ENCODE measurements at places on chromosomes 2 and 18. TPM values are rescaled to one million over a fixed set of nuclear protein-coding genes. Genes with fewer than 3 reads are reported as not detected.

DNA sequence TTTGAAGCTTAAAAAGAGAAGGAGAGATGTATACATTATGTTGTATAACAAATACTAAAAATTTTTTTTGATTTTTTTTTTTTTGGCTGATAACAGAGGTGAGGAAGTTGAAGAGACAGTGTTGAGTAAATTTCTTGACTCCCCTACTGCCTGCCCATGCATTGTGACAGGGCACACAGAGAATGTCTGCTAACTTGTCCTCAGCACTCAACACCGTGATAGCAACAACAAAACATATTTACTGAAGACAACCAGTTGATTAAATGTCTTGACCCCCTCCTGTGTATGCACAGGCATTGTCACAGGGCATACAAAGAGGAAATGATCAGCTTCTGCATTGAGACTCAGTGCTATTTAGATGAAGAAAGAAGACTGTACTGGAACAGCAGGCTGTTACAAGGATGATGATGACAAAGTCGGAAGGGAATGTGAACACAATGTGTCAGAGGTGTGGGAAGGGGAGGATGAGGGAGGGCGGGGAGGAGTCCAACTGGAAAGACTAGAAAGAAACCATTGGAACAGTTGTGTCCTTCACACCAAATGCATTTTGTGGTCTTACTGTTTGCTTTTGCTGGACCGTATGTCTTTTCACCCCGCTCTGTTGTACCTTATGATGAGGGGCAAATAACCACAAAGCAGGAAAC lies 89.5 kb downstream of the CERS6 start:
- peak; percentile 38 for DNase-seq

DNA sequence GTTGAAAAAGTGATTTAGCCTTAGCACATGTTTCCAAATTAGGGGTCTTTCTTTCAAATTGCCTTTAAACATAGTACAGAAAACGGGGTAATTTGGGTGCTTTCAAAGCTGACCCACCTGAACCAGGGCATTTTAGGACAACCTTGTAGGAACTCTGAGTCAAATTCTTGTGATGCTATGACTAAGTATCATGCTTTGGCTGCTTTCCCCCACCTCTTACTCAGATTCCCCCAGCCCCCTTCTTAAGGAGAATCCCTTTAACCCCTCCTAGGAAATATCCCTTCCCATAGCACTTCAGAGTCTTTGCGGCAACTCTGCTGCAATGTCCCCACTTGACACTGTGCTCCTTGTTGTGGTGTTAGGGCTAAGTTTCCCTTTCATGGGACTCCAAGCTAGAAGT lies 18.6 kb upstream of the KLF7 start:
- no peak for DNase-seq

- no peak for DNase-seq
Measured at GRCh38 chr2:95041060-95041823, 15.7 kb downstream of the MAL start.

GRCh38 chr18:67646890-67647289 lies 130.4 kb upstream of the DSEL start:
- no peak for DNase-seq

DNA sequence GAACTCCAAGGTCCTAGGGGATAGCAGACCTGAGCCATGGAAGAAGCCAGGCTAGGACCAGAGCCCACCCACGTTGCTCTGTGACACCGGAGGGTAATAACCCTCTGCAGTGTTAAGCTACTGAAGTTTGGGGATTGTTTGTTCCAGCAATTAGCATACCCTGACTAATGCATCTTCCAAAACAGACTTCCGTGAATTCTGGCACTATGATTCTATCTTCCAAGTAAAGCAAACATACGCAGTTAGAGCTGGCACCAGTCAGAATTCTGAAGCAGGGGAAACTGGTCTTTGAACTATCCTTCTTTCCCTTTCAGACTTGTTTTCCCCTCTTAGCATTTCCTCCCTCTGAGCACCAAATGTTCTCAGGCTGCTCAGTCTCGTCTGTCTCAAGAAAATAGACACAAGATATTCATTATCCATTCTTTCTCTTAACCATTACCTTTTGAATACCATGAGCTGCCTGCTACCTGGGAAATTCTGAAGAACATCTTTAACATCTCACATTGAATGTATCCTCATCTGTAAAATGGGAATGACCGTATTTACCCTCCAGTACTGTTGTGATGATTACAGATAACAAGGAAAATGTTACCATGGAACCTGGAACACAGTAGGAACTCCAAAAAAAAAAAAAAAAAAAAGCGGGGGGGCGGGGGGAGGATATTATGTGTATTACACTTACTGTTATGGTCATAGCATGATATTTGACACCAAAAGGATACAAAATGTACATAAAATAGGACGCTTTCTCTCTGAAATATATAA lies 108.2 kb downstream of the TCF4 start:
- DNase-seq, result peak; percentile 58

- no peak for DNase-seq
Measured at GRCh38 chr2:238251331-238251730, 11.5 kb upstream of the HES6 start.

GRCh38 chr2:72921853-72922252 lies 4.5 kb downstream of the EMX1 start:
- no peak for DNase-seq

- DNase-seq, result no peak
Measured at GRCh38 chr2:205800224-205800623, 117.9 kb downstream of the NRP2 start.

The LRP2 gene
- not detected for total RNA-seq

The PSMA8 gene
- not detected for total RNA-seq

GRCh38 chr18:23228102-23229061 lies 93.1 kb downstream of the CABLES1 start:
- DNase-seq, result peak; percentile 62

DNA sequence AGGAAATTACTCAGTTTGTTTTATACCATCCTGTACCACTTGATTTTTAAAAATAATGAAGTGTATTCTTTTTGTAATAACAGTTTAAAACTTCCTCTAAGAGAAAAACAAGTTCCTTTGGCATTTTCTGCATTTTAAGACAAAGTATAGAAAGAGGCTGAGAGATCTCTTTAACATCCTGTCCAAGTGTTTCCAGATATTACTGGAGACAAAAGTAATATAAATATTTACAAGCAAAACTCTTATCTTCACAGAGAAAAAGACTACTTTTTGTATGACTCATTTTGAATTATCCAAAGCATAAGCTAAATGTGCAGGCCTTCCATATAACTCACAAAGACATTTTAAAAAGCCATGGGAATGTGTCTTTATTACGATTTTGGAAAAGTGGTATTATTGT lies 221.1 kb downstream of the RDH14 start:
- peak; percentile 70 for DNase-seq

- DNase-seq, result peak; percentile 12
Measured at GRCh38 chr2:217366966-217367365, 507.1 kb upstream of the TNP1 start.

DNA sequence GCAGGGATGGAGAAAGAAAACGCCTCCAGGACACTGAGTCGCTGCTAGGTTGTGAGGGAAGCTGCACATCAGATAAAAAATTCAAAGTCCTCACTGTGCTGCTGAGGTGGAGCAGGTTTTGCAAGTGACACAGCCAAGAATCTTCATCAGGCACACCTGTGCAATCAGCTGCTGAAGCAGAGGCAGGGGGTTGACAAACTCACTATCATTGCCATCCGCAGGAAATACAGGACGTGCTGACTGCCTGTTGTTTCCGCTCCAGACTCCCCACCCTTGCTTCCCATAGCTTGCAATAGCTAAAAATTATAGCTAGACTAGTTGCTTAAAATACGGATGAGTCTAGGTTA lies 147.8 kb upstream of the FHL2 start:
- DNase-seq, result peak; percentile 29

DNA sequence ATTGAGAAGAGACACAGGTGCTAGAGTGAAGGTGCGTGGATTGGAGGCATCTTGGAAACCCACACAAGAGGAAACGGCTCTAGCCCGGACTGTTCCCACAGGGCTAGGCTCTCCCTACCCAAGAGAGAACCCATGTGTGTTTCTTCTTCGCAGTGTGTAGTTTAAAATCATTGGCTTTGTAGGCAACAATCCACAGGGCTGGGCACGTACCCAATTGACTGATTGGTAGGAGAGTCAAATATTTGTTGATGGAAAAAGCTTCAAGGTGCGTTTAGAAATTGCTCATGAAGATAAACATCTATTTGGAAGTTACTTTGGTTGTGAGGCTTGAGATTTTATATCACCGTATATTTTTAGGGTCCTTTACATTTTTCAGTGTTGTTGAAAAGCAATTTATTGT lies 13.2 kb upstream of the YWHAQ start:
- no peak for DNase-seq

GRCh38 chr2:105338020-105338385 lies 663 bp downstream of the C2orf49 start:
- DNase-seq, result no peak

GRCh38 chr2:181859803-181860202 lies 31.7 kb upstream of the ITPRID2 start:
- DNase-seq, result no peak

The HRH4 gene
- not detected for total RNA-seq

The RNU2-63P gene
- total RNA-seq, result 70.8 TPM

Measured in lung microvascular endothelial cell (primary cell).